Activated CD4-positive, alpha-beta T cell treated with anti-CD3 and anti-CD28 coated beads for 4 hours (primary cell): ENCODE measurements at places on chromosomes 2 and 18.

DNA sequence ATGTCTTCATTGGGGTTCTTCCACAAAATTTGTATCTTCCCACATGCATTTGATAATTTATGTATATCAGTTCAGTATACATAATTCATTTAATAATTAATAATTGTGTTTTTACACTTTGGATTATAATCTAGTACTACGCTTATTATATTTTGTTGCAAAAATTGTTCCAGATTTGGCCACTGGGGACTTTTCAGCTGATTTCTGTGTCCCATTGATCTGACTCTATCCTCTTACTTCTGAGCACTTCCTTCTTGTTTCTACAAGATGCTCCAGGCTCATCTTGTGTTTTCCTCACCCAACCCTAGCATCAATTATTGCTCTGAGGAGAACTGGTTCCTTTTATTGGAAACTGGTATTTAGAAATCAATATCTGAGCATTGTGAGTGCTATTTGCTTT is 215.3 kb upstream of the CDH19 start:
- no peak for DNase-seq

GRCh38 chr2:142320067-142320466 is 189.3 kb upstream of the LRP1B start:
- DNase-seq: no peak

DNA sequence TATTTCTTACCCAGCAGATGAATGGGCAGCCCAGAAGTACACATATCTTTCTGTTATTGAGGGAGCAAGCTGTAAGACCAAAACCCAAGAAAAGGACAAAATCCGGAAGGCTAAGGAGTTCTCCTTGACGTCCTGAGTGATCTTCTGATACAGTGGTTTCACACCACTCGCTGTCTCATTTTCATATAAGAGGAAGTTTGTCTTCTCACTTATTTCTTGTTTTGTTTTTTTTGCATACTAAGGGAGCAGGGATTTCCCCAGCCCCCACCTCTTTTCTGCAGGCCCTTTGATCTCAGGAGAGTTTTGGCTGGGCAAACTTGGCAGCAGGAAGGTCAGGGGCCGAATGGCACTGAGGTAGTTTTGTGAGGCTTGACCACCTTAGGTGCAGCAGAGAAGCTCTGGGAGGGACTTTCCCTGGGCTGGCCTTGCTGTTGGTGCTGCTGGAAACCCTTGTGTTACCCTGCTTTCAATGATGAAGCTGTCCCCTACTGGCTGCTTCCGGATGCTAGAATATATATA is 13.3 kb downstream of the CHRNA1 start:
- DNase-seq: peak; percentile 34

- no peak for DNase-seq
Observed at GRCh38 chr2:98607741-98608115, 584 bp downstream of the COA5 start.

DNA sequence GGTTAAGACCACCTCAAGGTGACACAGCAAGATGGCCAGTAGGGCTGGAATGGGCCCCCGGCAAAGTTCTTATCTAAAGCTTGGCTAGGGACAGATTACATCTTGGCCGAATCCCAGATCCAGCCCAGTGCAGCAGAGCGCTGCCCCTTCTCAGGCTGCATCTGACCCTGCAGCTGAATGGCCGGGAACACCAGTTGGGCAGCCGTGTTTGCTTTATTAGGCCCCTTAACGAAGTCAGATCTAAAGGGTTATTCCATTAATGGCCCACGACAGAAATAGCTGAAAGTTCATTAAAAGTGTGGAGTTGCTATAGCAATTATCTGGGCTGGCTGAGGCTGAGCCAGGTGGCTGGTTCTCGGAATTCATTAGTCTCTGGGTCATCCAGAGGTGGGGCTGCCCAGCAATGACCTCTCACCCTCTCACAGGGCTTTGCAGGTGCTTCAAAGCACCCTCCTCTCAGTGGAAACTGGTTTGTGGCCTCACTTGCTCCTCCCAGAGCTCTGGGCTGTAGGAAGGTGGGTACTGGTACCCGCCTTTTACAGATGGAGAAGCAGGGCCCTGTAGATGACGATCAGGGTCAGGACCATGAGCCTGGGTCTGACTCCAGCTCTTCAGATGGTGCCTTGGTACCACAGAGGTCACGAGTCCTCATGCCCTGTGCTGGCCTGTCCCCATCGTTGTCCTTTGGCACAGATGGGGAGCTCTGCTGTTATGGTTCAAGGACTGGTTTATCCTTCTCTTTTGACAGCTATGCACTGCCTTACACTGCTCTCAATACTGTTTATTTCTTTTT is 68.8 kb downstream of the EMX1 start:
- no peak for DNase-seq

DNA sequence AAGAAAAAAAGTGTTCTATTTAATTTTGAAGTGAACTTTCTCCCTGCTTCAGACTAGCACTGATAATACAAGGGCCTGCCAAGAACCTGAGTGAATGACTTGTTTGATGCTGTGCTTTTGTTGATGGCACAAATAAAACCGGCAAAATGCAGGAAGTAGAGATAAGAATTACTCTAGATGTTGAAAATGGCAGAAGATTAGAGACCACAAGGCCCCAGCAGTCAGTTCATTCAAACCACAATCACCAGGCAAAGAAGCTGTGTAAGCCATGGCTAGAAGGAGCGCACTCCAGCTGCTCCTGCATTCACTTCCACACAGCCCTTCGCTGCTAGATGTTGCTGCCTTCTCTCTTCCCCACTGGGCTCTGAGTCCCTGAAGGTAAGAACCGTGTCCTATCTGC is 297.1 kb downstream of the AGPS start:
- DNase-seq: no peak

DNA sequence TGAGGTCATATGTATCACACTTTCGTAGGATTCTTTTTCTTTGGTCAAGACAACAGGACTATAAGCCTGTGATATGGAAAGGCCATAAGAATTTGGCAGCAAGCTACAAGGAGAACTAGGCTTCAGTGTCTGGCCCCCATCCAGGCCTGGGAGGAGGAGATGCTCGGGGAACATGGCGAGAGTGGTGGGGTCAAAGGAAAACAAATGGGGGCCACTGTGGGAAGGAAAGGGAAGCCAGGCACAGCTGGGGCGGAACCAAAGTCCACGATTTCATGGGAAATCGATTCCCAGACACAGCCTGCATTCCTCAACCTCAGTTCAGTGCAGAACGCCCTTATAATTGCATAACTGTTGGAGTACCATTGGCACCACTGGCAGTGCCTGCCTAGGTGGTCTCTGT is 58.2 kb downstream of the MBP start:
- no peak for DNase-seq

DNA sequence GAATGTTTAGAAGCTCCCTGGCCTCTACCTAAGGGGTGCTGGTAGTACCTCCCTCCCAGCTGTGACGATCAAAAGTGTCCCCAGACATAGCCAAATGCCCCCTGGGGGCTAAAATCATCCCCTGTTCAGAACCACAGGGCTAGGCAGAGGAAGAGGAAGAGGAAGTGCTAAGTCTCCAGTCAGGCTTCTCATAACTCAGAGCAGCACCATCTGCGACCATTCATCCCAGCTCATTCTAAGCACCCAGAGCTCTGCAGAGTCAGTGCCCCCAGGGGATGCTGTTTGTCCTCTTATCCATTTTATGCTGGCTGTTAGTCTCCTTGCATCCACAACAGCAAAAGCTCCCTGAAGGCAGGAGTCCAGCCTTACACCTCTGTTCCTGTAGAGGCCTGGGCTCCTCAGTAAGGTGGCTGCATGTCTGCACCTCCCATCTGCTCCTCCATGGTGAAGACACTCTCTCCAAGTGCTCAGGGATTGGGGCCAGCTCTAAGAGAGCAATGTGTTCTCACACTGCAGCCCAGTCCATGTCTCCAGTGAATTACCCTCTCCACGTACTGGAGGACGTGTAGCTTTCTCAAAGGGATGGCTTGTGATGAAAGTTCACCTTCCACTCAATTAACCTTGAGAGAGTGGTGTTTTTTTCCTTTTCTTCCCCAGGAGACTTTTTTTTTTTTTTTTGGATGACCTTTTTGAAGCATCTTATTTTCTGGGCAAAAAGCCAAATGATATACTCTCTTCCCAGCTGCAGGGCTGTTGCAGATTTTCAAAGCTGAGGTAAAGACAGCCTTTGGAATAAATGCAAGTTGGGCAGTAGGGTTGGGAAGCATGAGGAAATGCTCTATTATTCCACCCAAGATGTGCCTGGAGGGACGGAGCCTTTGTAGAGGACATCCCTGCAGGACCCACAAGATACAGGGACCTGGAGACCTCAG is 158.9 kb upstream of the SLC14A2 start:
- no peak for DNase-seq

DNA sequence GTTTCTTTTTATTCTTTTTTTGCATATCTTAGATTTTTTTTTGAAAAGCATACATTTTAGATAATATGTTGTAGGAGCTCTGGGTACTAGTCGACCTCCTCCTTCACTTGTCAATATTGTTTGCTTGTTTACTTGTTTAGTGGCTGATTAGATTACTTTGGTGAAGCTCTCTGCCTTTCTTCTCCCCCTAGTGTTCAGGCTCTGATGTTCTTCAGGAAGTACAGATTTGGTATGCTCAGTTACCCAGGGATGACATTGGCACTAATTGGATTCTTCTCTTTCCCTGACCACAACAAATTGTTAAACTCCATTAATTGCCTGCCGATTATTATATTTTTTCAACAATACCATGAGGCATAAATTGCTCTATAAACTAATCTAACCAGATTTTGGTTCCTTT is 491.2 kb downstream of the SUCLG1 start:
- DNase-seq: no peak

DNA sequence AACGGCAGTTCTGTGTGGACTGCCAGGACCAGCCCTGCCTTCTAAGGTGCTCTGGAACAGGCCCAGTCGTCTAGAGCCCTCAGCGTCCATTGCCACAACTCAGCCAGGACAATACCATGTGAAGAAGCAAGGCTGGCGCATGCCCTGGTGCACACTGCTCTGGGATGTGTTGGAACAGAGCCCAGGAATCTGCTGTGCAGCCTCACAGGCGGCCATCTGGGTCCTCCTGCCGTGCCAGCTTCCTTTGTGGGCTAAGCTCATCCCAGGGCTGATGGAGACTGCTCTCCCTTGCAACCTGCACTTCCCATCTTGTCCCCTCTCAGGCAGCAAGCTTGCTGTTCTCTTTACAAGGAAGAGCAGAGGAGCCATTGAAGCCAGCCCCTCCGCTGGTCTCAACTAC is 246.4 kb upstream of the PXDN start:
- DNase-seq: no peak

GRCh38 chr2:216770717-216771116 is 75.4 kb upstream of the IGFBP5 start:
- DNase-seq: no peak

- DNase-seq: no peak
Observed at GRCh38 chr2:102236132-102236531, 49.3 kb downstream of the IL1RL2 start.

GRCh38 chr2:102506743-102507142 is 33.7 kb downstream of the SLC9A4 start:
- DNase-seq: no peak

DNA sequence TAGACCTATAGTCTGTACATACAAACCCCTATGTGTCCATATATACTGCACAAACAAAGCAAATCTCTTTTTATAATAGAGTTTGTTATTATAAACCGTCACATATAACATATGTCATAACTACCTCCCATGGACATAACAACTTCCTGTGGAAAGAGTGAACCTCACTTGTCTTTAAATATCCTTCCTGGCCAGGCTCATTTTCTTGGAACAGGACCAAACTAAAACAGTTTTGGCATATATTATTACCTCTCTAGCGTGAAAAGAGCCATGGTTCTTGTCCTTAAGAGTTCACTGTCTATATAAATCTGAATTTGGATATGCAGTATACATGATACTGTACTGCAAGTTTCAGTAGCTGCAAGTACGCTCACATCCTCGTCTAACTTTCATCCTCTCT is 28.3 kb upstream of the DNAJC27 start:
- no peak for DNase-seq

DNA sequence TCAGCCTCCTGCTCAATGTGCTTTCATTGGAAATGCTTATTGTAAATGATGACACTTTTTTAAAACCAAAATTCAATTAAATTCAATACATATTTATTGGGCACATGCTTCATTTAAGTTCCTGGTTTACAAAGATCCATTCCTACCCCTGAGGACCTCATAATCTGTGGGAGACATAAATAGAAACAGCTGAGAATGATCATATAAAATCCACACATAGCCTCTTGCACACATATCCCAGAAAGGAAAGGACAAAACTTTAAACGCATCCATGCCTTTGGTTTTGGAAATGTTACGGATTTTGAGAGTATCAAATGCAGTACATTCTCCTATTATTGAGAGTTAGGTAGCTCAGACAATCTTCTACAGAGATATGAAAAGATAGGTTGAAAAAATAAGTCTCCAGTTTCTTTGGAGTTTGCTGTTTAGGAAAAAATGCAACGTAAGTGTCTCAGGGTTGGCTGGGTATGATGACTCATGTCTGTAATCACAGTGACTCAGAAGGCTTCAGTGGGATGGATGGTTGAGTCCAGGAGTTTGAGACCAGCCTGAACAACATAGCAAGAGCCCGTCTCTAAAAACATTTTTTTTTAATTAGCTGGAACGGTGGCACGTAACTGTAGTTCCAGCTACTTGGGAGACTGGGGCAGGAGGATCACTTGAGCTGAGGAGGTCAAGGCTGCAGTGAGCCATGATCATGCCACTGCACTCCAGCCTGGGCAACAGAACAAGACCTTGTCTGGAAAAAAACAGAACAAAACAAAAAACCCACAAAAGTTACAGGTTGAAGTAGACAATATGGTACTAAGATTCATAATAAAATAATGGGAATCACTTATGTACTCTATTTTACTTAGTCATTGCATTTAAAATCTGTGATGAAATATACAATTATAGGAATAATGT is 3.9 kb upstream of the PRELID3A start:
- no peak for DNase-seq

GRCh38 chr2:178913049-178913441 is 105.8 kb upstream of the TTN start:
- no peak for DNase-seq

DNA sequence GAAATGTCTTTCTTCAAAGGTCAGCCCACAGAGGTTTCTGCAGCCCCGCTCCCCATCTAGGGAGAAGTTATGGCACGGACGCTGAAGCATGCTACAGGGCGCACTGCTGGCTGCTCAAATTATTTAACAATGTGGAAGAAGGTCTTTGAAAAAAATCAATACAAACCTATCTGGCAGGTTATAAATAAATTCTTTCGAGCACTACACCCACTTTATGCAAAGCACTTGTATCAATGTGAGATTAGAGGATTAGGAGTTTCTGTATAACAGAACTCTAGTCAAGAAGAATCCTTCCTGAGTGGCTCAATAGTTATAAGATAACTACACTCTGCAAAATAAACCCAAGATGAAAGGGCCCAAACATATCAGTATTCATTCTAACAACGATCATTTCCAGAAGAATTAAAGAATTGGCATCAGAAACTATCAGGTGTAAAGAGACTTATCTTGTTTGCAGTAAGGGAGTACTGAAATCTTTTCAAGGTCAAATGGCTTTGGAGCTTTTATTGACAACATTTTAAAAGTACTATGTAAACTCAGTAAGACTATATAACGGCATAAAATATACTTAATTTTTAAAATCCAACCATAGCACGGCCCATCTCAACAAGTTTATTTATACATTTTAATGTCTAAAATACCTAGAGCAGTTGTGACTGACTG is 103.0 kb upstream of the DNMT3A start:
- DNase-seq: no peak
